HS-27A (cell line): ENCODE measurements at places on chromosomes 2 and 18.

GRCh38 chr2:19881221-19881907, 20.4 kb downstream of the TTC32 start:
- no peak for DNase-seq

DNA sequence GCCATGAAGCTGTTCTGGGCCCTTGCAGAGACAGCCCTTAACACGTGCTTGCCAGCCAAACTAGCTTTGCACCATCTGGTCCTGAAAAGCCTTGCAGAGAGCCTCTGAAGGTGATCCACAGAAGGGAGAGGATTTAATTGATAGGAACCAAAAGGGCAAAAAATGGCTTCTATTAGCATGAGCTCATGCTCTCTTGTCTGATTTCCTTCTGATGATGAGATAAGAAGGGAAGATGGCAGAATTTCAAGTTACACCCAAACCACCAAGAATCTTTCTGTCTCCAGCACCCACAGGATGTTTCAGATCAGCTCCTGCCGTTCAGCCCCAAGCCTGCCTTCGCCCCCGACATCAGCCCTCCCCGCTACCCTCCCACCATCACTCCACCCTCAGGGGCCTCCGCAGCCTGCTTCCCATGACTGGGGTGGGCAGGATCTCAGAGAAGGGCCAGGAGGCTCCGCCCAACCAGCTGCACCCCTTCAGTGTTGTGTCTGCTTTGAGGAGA, 23.4 kb upstream of the GLI2 start:
- DNase-seq, result peak; percentile 49

DNA sequence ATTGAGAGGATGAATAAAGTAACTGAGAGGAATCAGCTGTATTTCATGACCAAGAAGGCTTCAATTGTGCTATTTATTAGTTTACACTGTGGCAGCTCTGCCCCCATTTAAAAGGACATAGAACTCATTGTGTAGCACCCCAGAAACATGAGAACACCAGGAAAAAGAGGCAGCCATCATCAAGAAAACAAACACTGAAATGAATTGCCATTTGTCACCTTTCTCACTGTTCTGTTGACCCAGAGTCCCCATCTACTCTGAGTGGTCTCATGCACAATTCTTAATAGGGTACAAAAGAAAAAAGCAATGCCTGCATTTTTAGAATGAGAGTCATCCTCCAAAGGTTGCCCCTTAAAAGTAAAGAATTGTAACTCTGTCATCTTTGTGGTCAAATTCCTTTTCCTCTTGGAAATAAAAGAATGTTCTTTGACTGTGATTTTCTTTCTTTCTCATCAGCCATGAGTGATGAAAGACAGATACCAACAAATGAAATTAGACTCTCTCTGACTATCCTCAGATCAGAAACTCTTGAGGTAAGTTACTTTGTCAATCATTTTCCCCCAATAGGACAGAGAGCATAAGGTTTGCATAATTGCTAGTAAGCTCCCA, 1941.9 kb upstream of the PIK3C3 start:
- DNase-seq, result no peak

GRCh38 chr18:59577386-59577655, 119.9 kb downstream of the CCBE1 start:
- DNase-seq, result no peak

GRCh38 chr2:236717729-236718128, 148.1 kb downstream of the ACKR3 start:
- DNase-seq, result no peak

DNA sequence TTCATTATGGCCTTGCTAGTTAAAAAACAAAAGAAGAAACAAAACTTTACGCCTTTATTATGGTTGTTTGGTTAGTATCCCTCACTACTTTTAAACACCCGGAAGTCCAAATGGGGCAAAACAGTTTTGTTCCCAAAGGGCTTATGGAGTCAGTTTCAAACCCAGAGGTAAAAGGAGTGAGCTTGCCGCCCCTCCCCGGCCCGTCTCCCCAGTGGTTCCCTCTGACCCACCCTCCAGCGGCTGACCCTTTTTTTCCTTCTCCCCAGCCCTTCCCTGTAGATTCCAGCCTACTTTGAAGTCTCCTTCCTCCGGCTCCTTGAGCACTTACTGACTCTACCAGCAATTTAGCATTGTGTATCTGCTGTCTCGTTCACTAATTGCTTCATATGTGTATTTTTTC, 209.2 kb downstream of the ICOS start:
- DNase-seq, result no peak
